SK-MEL-5 (cell line): ENCODE measurements at places on chromosomes 5 and 9. TPM values are rescaled to one million over a fixed set of nuclear protein-coding genes. Genes with fewer than 3 reads are reported as not detected.

GRCh38 chr5:137887831-137888230, 1.4 kb upstream of the PKD2L2 start:
- DNase-seq = peak; percentile 13

The LCNL1 gene
- total RNA-seq = not detected in 2 replicates

DNA sequence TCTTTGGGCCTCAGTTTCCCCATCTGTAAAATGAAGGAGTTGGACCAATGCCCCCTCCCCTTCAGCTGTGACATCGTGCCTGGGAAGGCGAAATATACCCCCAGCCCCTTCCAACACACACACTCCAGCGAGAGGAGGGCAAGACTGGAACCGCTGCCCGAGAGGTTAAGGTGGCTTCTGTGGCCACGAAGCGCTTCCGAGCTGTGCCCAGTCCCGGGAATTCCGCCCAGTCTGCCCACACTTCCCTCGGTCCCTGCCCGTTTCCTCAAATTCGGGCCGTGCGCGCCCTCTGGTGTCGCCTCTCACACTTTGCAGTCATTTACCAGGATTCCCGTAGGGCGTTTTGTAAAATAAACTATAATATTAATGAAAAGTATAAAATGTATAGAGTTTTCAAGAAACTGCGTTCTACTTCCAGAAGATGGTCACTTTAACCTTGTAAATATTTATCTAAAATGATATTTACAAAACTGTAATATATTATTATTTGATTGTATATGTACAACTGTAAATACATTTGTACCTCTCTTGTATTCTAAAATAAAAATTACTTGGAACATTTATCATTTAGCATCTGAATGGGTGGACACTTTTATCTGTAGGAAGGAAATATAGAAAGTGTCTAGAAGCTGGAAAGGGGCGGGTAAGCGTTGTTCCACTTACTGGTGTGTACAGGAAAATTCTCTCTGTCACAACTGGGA, 11.0 kb upstream of the EXOSC2 start:
- DNase-seq = peak; percentile 84

The FGF18 gene
- total RNA-seq = not detected in 2 replicates

DNA sequence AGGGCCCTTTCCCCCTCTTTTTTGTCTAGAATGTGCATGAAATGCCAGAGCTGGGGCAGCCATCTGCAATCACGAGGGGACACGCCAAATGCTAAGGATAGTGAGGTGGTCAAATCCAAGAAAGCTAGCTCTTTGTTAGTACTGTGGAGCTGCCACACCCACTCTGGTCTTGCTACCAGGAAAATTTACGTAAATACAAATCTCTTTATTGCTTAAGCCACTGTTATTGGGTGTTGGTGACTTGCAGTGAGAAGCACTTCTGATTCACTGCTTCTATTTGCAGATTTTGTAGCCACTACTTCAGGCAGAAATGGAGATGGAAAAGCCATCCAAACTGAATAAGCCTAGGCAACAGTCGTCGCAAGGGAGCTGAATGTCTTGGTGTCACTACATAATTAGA, 25.6 kb upstream of the SUSD1 start:
- no peak for DNase-seq

DNA sequence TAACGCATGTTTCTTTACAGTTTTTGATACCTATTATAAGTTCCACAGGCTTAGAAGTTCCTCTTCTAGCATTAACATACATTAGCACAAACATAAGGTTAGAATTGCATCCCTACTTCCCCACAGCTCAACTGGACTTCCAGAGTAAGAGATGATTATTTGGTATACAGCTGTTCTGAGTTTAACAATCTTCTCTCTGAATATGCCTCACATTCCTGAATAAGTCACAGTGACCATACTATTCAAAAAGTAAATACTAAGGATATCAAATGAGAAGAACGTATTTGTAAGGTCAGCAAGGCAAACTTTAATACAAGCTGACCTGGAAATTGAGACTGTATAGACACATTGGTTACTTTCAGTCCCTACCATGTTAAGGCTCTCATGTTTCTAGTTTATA, 21.3 kb downstream of the NR6A1 start:
- no peak for DNase-seq

GRCh38 chr5:15535938-15536337, 36.0 kb downstream of the FBXL7 start:
- DNase-seq = no peak

DNA sequence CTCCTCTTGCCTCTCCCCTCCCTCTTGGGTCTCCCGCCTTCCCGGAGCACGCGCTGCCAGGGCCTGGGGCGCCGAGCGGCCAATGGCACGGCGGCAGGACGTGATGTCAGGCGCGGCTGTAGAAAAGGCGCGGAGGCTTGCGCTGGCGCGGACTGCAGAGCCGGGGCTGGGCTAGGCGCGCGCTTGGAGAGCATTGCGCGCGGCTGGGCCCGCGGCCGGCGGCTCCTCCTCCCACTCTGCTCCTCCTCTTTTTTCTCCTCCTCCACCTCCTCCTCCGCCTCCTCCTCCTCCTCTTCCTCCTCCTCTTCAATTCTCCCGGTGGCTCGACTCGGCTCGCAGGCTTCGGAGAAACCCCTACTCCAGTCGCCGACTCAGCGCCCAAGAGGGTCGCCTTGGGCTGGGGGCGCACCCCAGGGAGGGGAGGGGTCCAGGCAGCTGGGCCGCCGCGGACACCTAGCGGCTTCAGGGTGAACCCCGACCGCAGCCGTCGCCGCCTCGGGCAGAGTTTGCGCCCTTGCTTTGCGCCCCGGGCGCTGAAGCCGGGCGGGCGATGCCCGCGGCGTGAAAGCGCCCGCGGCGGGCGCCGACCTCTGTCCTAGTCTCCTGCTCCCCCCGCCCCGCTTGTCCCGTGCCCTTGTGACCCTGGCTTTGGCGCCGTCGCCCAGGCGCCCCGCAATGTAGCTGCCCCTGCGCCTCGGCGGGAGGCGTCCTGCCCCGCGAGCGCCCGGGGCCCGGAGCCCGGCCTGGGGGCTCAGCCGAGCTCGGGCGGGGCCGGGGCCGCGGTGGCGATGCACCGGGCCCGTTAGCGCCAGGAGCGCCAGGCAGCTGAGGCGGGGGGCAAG, at the start of gene LHX2:
LHX2 (plus strand) TSS at position 309 of the 842 bp plus-strand sequence. CDS start 581 bp downstream, outside the sequence.
- peak; percentile 35 for DNase-seq

The CANX gene
- 621 and 714 TPM in 2 replicates for total RNA-seq

- DNase-seq = no peak
Measured at GRCh38 chr5:122498163-122498562, 186.1 kb downstream of the SNCAIP start.

DNA sequence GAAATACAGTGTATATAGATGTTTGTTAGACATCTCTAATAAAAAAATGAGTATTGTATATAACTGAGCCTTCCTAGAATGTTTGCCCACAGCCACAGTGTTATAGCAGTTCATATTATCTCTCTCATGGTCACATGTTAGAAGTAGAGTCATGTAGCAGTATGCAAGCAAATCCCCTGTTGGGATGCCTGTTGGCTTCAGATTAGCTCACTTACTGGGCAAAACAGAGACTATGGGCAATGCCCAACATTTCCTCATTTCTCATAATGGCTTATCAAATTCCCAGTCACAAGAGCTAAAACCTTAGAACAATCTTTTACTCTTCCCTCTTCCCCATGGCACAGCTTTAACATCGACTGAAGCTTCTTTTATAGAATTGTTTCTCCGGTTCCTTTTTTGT, 27.0 kb upstream of the PDCD1LG2 start:
- no peak for DNase-seq

GRCh38 chr9:131304676-131305355, 15.3 kb downstream of the PLPP7 start:
- no peak for DNase-seq

- no peak for DNase-seq
Measured at GRCh38 chr5:100828071-100828897, 74.8 kb downstream of the ST8SIA4 start.

GRCh38 chr5:95554331-95554646, 488 bp downstream of the SKIC3 start:
- DNase-seq = no peak
